ENCODE measurements at places on chromosomes 5 and 9. TPM values are rescaled to one million over a fixed set of nuclear protein-coding genes. Genes with fewer than 3 reads are reported as not detected.

Gene HTR1A
- total RNA-seq: not detected

Gene NEUROG1
- not detected for total RNA-seq

Gene PAX5
- not detected for total RNA-seq

GRCh38 chr9:106880863-106881262 is 17.9 kb downstream of the ZNF462 start:
- DNase-seq: no peak

DNA sequence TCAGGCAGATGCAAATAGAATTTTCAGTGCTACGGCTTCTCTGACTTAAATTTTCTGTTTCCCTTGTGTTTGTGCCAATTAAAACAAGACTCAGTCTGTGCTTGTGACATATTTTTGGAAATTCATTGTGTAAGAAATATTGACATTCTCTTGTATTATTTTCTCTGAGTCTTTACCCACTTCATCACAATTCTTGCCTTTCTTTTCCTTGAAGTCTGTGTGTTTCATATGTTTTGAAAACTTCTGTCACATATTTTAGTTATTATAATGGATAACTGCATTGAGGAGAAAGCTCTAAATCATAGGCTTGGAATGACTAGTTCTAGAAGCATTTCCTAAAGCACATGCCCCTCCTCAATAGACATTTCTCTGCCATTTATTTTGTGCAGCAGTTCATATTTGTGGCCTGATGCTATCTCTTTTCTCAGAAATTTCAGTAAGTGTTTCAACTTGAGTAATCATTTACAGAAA is 206.6 kb downstream of the PALM2AKAP2 start:
- DNase-seq: no peak

DNA sequence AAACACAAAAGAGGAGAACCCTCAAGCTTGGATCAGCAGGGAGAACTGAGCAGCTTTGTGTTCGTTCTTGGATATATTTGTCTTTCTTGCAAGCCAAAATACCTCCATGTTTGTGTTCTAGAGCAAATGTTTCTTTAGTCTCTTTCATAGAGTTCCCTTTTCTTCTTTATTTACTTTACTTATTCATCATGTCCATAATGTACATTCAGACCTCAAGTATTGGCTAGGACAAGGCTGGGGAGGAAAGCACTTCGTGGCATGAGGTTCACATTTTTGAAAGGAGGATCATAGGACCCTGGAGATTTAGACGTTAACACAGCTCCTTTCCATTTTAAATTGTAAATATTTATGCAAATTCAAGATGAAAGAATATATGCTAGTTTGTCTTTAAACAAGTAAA is 590.2 kb upstream of the MEF2C start:
- no peak for DNase-seq

Gene CCL19
- total RNA-seq: not detected

Gene ST8SIA4
- 7.0 TPM for total RNA-seq

- DNase-seq: no peak
Measured at GRCh38 chr5:153618867-153619266, 128.4 kb downstream of the GRIA1 start.

- DNase-seq: no peak
Measured at GRCh38 chr9:98864281-98865174, 57.1 kb downstream of the GALNT12 start.

- no peak for DNase-seq
Measured at GRCh38 chr5:61623401-61624069, 291.5 kb downstream of the ZSWIM6 start.

DNA sequence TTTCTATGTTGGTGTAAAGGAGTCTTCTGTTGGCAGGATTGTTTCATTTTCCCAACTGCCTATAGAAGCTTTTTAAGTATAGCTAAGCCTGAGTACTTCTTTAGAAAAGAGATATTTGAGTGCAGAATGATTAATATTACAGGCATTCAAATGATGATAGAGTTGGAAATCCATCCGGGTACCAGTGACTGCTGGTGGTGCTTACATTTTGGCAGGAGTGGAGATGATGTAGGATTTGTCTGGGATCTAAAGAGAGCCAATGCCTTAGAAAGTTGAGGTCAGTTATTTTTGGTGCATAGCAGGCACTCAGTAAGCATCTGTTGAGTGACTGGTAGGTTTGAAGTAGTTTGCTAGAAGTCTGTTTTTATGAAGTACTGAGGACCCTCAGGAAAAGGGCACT is 433.5 kb downstream of the DMAC1 start:
- no peak for DNase-seq

GRCh38 chr5:100615362-100615761 is 80.2 kb downstream of the FAM174A start:
- DNase-seq: no peak

Gene CAMK4
- 0.10 TPM for total RNA-seq

DNA sequence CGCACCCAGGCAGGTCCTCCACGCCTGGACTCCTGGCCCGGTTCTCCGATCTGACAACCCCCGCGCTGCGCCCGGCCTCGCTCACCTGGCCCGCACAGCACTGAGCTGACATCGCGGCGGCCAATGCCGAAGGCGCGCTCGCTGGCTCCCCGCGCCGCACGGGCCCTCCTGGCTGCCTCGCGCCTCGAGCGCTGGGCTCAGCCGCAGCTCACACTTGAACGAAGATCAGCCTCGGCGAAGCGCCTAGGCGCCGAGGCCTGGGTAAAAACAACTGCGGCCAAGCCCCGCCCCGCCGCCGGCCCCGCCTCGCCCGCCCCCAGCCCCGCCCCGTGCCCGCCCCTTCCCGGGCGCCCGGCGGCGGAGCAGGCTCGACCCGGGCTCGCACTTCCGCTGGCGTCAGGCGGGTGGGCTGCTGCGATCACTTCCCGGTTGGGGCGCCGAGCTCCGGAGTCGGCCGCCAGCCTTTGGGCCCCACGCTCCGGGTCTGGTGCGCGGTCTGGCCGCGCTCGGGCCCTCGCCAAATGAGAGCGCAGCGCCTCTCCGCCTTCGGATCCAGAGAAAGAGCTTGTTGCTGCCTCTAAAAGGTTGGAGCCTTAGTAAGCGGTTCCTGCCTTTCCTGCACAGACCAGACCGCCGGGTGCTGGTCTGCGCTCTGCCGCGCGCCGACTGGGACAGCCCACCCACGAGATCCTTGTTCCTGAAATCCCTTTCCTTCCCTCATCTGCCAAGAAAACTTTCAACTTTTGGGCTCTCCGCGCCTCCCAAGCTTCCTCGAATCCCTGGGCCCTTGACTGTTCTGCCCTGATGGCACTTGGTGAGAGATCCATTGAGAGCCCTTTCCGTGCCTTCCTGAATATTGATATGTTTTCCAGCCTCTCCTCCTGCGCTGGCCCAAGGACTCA is at the start of gene SERINC5:
SERINC5 (minus strand) TSS at position 238 of the 902 bp plus-strand sequence; CDS start at position 112, 126 bp downstream.
- DNase-seq: peak; percentile 69

- DNase-seq: peak; percentile 57
Measured at GRCh38 chr5:56346741-56347535, 113.8 kb upstream of the ANKRD55 start.

Gene DMRTA1
- total RNA-seq: 1.4 TPM

DNA sequence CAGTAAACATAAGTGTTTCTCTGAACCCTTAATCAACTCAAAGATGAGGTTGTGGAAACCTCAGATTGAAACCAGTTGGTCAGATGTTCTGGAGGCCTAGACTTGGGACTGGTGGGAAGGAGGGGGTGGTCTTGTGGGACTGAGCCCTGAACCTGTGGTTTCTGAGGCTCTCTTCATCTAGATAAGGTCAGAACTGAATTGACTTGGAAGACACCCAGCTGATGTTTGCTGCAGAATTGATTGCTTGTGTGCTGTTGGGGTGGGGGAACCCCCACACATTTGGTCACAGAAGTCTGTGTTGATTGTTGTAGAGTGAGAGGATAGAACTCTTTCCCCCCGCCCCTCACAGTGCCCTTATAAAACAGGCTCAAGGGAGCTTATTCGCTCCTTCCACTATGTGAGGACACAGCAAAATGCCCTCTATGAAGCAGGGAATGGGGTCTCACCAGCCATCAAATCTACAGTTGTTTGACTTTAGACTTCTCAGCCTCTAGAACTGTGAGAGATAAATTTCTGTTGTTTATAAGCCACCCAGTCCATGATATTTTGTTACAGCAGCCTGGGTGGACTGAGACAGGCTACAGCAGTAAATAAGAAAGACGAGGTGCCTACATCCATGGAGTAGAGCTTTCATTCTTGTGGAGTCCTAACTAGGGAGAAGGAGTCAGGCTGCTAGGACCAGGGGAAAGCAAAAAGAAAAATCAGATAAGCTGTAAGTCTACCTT is 25.7 kb upstream of the UGCG start:
- no peak for DNase-seq

DNA sequence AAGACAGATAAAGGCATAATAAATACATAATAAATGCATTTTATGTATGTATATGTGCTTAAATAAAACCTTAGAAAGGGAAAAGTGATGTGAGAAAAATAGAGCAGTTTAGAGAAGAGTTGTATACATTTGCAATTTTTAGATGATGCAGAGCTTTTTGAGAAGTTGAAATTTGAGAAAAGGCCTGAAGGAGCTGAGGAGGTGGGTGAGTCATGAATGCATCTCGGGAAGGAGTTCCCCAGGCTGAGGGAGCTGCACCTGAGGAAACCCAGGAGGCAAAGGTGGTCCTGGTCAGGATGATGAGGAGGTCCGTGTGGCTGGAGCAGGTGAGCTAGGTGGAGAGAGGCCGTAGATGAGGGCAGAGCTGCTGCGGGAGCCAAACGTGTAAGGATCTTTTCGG is 17.4 kb upstream of the CD180 start:
- no peak for DNase-seq

Gene CNTNAP3B
- total RNA-seq: 0.46 TPM

DNA sequence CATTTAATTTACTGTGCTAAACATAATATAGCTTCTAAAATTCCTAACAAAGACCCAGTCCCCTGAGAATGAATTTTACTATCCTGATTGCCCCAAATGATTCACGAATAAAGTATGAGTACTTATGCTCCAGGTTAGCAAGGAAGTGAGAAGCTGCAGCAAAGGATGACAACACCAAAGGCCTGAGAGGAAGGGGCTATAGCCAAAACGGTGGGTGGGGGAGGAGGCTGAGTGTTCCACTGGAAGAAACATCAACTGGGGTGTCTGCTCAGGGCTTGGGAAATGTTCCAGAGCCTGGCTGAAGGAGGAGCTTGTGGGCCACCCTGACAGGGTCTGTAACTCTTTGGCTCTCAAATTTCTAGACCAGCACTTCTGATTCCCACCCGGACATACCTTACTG is 157.3 kb downstream of the ADAMTS12 start:
- DNase-seq: no peak

DNA sequence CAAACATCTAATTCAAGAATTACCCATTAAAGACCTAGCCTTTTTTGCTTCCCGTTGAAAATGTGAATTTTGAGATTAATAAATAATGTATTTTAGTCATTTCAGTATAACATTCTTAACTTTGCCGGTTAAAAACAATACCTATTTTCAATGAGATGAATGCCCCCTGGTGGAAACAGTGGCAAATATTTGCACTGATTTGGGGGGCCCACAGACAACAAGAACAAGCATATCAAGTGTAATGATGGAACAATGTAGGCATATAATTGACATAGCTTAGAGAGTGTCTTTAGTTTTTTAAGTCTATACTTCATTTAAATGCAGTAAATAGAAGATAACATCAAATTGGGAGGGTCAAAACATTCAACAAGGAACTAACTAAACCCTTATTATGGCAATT is 111.9 kb downstream of the NTRK2 start:
- no peak for DNase-seq

Gene SLC25A2
- not detected for total RNA-seq

- peak; percentile 41 for DNase-seq
Measured at GRCh38 chr9:124960409-124960752, 19.5 kb upstream of the GOLGA1 start.

Gene HBEGF
- 5.4 TPM for total RNA-seq

- DNase-seq: no peak
Measured at GRCh38 chr9:106675780-106676179, 187.2 kb upstream of the ZNF462 start.

GRCh38 chr9:111762556-111762955 is 32.2 kb downstream of the SHOC1 start:
- DNase-seq: no peak

Gene HTR4
- not detected for total RNA-seq

DNA sequence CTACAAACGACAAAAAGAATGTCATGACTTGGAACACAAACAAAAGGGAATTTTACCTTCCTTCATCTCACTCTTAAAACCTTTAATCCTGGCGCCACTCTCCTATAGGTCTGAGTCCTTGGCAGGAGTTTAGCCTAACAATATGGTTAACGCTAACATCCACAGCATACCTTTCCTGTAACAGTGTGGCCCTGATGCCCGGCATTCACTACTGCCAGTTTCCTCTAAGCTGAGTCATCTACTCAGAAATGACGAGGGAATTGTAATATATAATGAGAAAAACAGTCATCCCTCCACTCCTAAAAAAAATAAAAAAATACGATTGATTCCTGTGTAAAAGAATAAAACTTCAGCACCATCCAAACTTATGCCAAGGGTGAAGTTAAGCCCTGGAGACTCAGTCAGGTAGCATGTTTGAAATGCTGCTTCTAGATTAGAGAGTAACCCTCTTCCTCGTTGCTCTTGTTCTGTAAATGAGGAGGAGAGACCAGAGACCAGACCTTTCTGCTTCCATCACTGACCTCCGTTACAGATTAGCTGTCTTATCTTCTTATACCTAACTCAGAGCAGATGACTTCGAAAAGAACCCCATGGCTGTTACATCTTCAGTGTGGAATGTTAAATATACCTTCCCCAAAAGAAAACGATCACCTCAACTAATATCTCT is 37.4 kb downstream of the CCDC125 start:
- DNase-seq: no peak

Gene CD72
- not detected for total RNA-seq

Gene ADAMTSL2
- not detected for total RNA-seq

Gene GGTA1
- not detected for total RNA-seq

GRCh38 chr9:107345327-107345726 is 62.2 kb downstream of the RAD23B start:
- no peak for DNase-seq

DNA sequence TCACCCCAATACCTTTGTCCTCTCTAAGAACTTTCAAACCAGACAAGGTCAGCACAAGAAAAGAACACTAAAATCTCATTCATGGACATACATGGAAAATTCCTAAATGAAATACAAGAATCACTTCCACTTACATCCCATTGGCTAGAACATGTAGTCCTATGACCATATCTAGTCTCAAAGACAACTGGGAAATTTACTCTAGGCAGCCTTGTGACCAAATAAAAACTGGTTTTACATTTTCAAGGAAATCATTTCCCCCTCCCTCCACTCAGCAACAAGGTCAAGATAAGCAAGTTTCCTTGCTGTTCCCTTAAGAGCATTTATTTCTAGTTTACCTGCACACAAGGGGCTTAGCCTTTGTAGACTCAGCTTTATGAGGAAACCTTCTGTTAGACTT is 20.3 kb upstream of the SERINC5 start:
- DNase-seq: no peak

Measured in NCI-H460 (cell line).